ENCODE measurements at places on chromosomes 6 and 20. TPM values are rescaled to one million over a fixed set of nuclear protein-coding genes. Genes with fewer than 3 reads are reported as not detected.

VARS2 gene
- total RNA-seq = 15.8 TPM

NTSR1 gene
- 0.61 TPM for total RNA-seq

TMEM244 gene
- not detected for total RNA-seq

DNA sequence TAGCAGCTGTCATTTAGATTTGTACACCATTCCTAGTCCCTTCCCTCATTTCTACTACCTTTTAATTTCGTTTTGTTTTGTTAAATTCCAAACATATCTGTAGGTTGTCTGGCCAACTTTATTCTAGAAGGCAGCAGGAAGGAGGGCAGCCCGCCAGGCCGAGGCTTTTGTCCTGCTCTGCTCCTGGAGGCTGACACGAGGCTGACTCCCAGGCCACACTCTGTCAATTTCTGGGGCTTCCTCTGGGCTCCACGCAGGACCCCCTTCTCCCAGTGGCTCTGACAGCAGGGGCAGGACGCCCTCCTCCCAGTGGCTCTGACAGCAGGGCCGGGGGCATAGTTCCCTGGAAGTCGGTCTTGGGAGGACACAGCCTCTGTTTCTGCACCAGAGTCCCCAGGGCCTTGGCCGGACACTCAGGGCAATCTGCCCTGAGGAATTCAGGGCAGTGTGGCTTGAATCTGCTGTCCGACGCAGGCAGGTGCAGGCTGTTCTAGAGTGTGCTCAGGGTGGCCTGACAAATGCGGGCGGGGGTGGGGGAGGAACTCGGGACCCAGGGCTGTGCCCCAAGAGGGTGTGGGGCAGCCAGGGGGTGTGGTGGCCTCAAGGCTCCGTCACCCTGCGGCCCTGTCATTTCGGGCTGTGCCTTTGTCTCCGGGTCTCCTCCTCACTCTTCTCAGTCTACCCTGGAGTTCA lies 11.8 kb downstream of the SMOC2 start:
- DNase-seq = no peak

GRCh38 chr6:140105857-140106256 lies 731.4 kb upstream of the CITED2 start:
- no peak for DNase-seq

DNA sequence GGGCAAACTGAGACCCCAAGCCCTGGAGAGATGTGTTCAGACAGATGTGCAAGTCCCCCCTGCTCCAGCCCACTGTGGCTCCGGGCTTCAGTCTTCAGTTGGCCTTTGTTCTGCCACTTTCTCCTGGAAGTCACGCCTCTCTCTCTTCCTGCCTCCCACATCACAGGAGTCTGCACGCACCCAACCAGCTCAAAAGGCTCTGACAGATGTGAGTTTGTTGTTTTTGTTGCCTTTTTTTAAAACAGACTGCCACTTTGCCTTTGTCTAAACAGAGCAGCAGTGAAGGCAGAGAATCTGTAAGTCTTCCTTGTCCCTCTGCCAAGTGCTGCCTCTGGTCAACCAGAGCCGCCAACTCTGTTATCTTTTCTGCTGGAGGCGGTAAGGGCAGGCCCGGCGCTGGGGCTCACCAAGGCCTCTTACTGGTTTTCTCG lies 149.7 kb downstream of the TFAP2C start:
- DNase-seq = no peak

DNA sequence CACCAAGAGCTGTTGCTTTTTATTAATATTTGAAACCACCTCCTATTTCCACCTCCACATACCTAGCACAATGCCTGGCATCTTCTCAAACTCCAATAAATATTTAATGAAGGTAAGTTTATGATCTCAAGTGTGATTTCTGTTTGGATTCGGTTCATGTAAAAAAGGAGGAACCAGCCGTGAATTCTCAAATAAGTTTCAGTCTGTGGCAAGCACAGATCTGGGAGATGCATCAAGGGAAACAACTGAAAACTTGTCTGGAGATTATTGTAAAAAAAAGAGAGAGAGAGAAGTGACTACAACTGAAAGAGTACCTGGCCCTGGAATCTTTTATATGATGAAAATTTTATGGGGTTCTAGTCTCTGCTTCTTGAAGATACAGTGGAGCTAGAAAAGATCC lies 52.8 kb upstream of the PNRC1 start:
- no peak for DNase-seq

GRCh38 chr6:102038964-102039363 lies 645.5 kb downstream of the GRIK2 start:
- no peak for DNase-seq

Measured in lower leg skin (tissue), 4 donors.